Left colon (tissue), 2 donors: ENCODE measurements at places on chromosomes 3 and 15.

- no peak for DNase-seq
These were observed 559.3 kb upstream of the GRM7 start for GRCh38 chr3:6301626-6302025.

GRCh38 chr3:46316206-46316605, 37.7 kb upstream of the CCR2 start:
- DNase-seq: no peak

GRCh38 chr3:132682201-132682600, 22.1 kb downstream of the UBA5 start:
- no peak for DNase-seq

- peak; percentile 74 for DNase-seq
These were observed 254.1 kb downstream of the SLC9A9 start for GRCh38 chr3:143594206-143594605.

DNA sequence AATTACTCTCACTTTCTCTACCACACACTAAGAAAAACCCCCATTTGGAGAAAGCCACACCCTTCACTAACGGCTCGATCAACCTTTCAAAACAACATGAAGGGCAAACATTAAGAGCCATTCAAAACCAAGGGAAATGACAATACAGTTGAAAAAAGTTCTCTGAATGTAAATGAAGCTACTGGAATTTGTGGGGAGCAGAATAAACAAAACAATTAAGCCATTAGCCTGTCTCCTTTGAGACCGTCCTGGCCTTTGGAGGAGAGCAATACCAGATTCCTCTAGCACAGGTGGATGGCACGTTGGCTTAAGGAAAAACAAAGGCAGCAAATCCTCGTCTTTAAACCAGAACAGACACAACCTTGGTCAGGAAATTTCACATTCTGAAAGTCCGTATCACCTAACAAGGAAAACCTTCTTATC, 18.7 kb downstream of the MYO1E start:
- no peak for DNase-seq

GRCh38 chr3:120568598-120568997, 27.5 kb upstream of the NDUFB4 start:
- no peak for DNase-seq

DNA sequence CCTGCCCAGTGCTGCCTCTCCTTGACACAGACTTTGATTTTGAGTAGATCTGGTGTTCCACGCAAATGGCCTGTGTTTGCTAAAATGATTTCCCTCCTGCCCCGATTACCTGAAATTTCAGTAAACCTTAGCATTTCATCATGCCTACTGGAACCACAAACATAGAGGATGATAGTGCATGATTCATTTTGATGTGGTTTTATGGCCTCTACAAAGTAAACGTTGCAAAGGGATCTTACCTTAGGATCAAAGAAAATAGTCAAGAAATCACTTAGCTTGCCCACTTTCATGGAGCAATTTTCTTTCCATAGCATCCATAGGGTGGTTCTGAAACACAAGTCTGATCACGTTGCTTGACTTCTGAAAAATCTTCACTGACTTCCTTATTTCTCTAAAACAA, 524.6 kb upstream of the ATP11B start:
- no peak for DNase-seq

DNA sequence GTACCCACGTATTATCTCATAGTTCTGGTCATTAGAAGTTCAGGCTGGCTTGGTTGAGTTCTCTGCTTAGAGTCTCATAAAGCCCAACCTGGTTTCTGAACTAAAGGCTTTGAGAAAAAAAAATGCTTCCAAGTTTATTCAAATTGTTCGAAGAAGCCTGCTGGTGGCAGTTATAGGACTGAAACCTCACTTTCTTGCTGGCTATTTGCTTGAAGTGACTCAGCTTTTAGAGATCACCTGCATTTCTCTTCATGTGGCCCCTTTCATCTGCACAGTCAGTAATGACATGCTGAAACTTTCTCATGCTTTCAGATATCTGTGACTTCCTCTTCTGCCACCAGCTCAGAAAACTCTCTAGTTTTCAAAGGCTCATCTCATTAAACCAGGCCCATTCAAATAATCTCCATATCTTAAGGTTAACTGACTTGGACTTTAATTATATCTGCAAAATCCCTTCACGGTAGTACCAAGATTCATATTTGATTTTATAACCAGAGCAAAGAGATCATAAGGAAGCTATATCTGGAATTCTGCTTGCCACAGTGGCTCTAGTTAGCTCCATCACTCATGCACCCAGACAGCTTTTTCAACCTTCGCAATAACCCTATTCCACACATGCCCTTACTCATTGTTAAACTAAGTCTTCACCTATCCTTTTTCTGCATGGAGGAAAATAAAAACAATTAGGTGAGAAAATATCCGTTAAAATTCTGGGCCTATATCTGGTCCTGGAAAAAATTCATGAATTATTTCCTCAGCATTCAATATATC, 433.8 kb upstream of the CBLB start:
- no peak for DNase-seq

DNA sequence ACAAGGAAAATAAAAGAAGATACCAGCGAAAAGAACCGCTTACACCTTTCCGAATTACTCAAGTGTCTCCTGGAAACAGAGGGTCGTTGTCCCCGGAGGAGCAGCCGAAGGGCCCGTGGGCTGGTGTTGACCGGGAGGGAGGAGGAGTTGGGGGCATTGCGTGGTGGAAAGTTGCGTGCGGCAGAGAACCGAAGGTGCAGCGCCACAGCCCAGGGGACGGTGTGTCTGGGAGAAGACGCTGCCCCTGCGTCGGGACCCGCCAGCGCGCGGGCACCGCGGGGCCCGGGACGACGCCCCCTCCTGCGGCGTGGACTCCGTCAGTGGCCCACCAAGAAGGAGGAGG, 325 bp downstream of the ALCAM start:
- peak; percentile 33 for DNase-seq

GRCh38 chr3:184497804-184498203, 63.8 kb upstream of the EPHB3 start:
- DNase-seq: no peak

DNA sequence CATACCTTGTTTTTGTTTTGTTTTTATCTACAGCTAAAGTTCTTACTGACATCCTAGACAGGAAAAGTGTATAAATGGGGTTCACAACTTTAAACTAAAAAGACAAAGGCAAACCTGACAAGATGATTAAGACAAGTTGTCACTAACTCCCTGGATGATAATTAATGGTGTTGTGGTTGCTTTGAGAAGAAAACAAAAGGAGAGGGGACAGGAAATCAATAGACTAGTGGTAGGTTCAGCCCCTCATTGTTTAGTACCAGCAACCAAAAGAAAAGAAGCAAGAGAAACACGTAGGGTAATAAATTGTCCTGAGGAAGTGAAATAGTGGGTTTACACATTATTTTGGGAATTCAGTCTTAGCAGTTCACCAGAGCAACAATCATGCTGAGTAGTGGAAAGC, 78.8 kb downstream of the BFSP2 start:
- no peak for DNase-seq

- DNase-seq: no peak
These were observed 37.0 kb downstream of the FEM1B start for GRCh38 chr15:68314563-68314962.

DNA sequence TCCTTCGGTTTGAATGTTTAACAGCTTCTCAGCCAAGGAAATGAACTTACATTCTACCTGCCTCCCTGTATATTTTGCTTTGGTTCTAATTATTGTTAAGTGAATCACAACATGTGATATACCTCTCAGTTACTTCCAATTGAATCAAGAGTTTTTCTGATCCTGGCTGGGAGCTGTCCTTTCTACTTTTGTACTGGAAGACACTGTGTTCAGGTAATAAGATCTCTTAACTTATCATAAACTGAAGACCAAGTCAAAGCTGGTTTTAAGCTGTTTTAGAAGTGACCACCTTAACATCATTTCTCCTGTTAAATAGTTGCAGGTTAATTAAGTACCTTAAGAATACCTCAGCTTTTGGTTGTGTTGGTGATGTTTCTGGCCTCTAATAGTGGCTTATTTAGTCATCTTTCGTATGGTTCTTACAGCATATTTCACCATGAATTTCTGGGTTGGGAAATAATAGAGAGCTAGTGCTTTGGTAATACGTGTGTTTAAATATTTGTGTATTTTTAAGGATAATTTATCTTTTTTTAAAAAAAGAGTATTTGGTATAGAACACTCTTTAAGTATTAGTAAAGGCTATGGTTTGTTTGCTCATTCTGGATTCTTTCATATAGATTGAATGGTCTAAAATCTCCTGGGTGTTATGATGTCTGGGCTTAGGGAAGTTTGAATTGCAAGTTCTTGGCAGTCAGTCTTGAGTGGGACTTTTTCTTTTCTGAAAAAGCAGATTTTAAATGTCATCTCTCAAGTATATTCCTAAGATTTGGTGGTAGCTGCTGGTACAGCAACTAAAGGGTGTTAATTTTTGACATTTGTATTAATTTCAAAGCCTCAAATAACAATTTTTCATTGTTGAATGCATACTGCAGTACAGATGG, 1.6 kb downstream of the RAB8B start:
- DNase-seq: no peak

- no peak for DNase-seq
These were observed 15.8 kb downstream of the TCF12 start for GRCh38 chr15:56934269-56934668.

GRCh38 chr15:88256279-88257230, at the start of gene NTRK3:
NTRK3 (minus strand) TSS chr15:88256739; CDS start chr15:88256153, 586 bp downstream.
- no peak for DNase-seq

- no peak for DNase-seq
These were observed 413.9 kb downstream of the EPHA3 start for GRCh38 chr3:89521328-89521727.
